ENCODE measurements at places on chromosomes 11 and 22. TPM values are rescaled to one million over a fixed set of nuclear protein-coding genes. Genes with fewer than 3 reads are reported as not detected.

Gene OR2D2
- not detected for total RNA-seq

Gene TMEM123
- 127 TPM for total RNA-seq

DNA sequence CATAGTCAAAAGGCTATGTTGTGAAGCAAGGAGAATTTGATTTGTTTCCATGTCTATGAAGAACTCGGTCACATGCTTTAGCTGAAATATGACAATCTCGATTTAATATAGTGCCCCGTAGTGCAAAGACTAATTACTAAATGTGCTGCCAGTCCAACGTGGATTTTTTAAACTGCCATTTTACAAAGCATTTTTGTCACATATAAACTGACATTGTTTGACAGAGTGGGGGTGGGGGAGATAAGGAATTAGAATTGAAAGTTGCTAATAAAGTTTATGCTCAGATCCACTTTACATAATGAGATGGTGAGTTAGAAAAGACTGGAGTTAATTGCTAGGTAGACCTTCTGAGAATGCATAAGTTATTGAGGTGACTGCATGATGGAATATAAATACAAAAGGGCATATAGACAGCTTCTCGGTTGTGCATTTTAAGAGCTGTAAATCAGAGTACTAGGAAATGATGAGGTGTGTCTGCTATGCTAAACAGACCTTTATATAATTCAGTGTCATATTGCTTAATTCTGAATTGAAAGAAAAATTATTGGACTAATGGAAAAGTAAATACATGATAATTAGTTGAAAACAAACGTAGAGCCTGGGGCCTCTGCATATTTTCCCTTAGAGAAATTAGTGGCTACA lies 158.9 kb upstream of the MTNR1B start:
- H3K27ac ChIP-seq, result no peak overlapping the region
- no peaks in the 10 kb centered on the region for H3K27me3 ChIP-seq
- peaks cover 7% of the 10 kb centered on the region for H3K4me1 ChIP-seq
- no peaks in the 10 kb centered on the region for H3K36me3 ChIP-seq
- DNase-seq, result no peak
- no peak overlapping the region for H3K4me3 ChIP-seq

Gene RPL27A
- 1,250 TPM for total RNA-seq

GRCh38 chr11:67392183-67392715 lies 463 bp downstream of the RAD9A start:
- H3K4me3 ChIP-seq, result peak overlapping the region; percentile 53
- peaks cover 4% of the 10 kb centered on the region for H3K4me1 ChIP-seq
- no peak overlapping the region for H3K27ac ChIP-seq
- DNase-seq, result peak; percentile 44

DNA sequence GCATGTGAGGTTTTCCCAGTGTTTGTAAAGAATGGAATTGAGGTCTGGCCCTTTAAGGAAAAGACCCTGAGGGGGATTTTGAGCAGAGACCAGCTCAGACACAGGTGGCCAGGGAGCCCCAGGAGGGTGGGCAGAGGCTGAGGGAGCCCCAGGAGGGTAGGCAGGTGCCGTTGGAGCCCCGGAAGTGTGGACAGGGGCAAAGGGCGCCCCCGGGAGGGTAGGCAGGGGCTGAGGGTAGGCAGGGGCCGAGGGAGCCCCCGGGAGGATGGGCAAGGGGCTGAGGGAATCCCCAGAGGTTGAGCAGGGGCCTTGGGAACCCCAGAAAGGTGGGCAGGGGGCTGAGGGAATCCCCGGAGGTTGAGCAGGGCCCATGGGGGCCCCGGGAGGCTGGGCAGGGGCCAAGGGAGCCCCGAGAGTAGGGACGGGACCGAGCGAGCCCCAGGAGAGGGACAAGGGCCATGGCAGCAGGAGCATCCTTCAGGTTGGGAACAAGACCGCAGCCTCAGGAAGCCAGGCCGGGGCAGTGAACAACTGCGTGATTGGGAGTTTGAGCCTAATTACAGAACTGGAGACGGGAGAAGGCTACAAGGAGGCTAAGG lies 292.0 kb downstream of the BRD1 start:
- no peak overlapping the region for H3K4me3 ChIP-seq
- H3K27ac ChIP-seq, result no peak overlapping the region

Gene PTPRJ
- total RNA-seq, result 28.0 TPM
